Hindlimb muscle (tissue), 1 donor: ENCODE measurements at places on chromosomes 4 and X. TPM values are rescaled to one million over a fixed set of nuclear protein-coding genes. Genes with fewer than 3 reads are reported as not detected.
A peak's percentile ranks its signal among the peaks of the same experiment; 100 is the strongest.

DNA sequence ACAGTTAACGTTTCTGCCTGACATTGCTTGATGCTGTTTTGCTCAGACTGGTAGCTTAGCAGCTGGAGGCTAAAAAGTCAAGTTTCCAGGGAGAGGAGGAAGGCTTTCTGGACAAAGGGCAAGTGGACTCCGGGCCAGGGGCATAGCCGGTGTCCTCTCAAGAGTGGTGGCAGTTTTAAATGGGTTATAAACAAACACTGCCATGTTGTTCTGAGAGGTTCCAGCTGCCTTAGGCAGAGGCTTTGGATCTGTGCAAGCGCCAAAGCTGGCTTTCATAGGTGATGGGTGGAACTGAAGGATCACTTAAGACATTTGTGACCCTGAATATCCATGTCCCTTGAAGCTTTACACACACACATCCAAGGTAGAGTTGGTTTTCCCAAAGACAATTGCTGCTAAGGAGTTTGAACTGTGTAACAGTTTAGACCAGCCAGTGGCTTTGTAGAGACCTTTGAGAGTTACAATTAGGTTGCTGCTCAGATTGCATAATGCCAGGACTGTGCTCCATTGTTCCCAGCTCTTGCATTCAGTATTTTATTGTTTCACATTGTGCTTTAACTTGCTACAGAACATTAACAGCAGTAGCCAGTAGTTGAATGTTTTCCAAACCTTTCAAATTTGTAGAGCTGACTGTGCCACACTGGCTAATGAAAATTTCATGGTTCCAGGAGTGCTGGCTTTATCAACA, 54.1 kb upstream of the AP1S2 start:
- DNase-seq: no peak

- no peak for DNase-seq
Observed at GRCh38 chrX:39519566-39520301, 578.0 kb downstream of the BCOR start.

GRCh38 chr4:74114234-74114633, 15.2 kb upstream of the CXCL2 start:
- DNase-seq: no peak

DNA sequence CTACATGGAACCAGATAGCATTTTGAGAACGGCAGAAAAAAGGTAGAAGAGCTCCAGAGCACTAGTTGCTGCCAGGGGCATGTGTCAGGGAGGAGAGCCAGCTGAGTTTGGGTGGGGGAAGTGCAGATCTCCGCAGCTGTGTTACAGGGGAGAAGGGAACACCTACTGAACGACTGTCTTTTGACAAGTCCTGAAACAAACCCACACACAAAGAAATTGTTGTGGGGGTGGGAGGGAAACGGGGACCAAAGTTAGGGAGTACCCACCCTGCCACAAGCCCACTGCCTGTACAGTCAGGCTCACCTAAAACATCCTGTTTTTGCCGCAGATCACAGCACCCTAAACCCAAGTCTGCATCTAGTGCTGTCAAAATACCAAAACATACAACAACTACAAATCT, 55.5 kb downstream of the LEF1 start:
- no peak for DNase-seq

GRCh38 chrX:119093991-119094735, 21.4 kb downstream of the CT47C1 start:
- no peak for DNase-seq

- DNase-seq: no peak
Observed at GRCh38 chrX:71616672-71617529, 1.4 kb downstream of the CXCR3 start.

DNA sequence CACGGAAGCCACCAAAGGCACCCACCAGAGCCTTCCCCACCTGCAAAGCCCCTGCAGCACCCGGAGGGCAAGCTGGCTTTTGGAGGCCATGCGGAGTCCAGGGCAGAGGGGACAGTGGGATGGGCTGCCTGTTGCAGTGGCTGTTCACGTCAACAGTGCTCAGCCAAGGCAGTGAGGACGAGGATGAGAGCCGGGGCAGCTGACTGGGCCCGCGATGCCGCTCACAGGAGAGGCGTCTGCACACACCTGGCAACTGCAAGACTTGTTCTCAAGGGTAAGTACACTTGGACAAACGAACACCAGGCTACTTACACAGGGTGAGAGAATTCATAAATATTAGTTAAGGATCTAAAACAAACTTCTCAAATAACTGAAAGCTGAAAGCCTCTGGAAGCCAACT, 19.6 kb downstream of the FGFR3 start:
- no peak for DNase-seq

GRCh38 chr4:10496200-10496599, 39.0 kb upstream of the ZNF518B start:
- DNase-seq: no peak

GRCh38 chrX:64394059-64394873, 986 bp downstream of the MTMR8 start:
- DNase-seq: no peak

DNA sequence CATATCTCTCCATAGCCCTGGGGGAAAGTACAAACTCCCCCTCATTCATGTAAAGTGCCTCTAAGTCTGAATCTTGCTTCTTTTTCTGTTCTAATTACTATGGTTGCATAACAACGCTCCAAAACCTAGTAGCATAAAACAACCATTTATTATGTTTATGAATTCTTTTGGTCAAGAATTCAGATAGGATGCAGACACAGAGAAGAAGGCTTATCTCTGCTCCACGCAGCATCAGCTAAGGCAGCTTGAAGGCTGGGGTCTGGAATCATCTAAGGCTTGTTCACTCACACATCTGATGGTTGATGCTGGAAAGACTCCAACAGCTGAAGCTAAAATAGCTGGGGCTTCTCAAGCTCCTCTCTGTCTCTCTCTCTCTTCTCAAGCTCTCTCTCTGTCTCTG, 564.5 kb downstream of the ZNF674 start:
- no peak for DNase-seq

DNA sequence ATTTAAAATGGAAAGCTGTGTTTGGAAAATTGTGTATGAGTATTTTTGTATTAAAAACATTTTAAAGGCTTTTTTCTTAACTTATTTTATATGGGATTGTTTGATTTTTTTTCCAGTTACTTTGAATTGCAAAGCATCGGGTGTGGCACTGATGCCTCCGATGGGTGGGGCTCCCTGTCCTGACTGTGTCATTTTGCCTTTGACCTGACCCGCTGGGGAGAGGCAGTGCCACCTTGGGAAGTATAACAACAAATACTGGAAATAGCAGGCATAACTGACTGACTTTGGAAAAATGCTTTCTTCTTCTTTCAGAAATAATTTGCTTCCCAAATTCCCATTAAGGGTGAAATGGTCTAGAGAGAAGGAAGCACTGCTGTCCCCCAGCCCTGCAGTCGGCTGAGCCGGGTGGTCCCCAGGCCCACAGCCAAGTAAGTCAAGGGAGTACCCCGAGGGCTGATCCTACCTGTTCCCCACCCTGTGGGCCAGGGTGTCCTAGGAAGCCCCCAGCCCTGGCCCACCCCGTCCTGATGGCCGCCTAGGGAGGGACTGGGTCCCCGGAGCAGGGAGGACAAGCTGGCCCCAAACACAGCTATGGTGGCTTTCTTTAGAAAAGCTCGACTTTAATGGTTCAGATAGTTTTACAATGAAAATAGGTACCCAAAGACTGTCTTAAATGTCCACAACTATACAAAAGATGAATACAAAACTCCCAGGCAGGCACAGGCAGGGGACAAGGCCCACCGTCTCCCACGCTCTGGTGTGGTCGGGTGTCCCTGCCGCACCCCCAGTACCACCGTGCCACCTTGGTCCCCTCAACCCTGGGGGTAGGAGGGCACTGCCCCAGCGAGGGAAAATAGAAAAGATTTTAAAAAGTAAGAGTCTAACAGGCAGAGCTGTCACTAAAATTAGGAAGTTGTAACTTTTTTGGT, 26.4 kb downstream of the NELFA start:
- DNase-seq: no peak

- DNase-seq: no peak
Observed at GRCh38 chr4:71456841-71457240, 118.0 kb downstream of the SLC4A4 start.

GRCh38 chr4:26402458-26402857, 81.6 kb downstream of the RBPJ start:
- no peak for DNase-seq

DNA sequence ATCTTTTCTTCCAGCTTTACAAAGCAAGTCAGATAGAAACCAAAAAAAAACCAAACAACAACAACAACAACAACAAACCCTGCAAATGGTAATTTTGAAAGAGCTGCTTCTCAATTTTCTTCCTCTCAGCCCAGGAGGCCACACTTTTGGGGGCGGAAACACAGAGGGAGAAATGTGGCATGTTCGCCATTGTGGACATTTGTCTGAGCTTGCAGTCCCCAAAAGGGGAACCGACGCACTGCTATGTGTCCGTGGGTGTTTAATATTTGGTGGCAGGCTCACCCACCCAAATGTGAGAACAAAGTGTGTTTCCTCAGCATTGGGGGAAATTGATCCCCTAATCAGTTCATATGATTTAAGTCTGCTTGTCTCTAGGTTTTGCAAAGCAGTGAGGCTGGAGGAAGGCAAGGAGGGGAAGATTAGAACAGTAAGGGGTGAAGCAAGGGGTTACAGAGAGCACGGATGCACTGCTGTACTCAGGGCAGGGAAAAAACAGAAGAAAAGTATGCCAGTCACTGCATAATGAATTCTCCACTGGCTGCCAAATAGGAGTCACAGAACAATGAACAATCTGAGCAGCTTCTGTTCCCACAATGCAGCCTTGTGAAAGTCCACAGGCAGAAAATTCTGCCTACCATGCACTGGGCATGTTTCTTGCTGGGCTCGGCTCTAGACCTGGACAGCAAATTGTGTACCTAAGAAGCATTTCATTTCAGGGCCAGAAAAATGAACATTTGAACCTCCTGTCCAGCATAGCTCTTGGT, 74.7 kb upstream of the GPM6B start:
- no peak for DNase-seq

GRCh38 chr4:153684971-153685371, 891 bp downstream of the TLR2 start:
- no peak for DNase-seq

DNA sequence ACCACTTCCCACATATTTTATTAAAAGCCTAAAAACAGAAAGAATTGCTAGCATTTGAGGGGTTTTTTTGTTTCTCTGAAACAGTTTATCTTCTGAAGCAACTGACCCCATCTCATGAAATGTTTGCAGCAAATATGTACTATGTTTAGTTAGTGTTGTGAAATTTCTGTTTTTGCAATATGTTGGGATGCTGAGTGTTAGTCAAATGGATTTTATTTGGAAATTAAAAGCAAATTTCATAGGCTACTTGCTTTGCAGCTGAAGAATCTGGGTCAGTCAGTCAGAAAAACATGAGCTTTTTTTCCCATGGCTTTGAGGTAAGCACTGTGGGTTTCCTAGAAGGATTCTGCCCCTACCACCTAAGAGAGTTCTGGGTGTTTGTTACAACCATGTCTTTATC, 184.9 kb upstream of the DKK2 start:
- no peak for DNase-seq

- DNase-seq: peak; percentile 36
Observed at GRCh38 chrX:2498781-2499302, 1.9 kb downstream of the DHRSX start.

DNA sequence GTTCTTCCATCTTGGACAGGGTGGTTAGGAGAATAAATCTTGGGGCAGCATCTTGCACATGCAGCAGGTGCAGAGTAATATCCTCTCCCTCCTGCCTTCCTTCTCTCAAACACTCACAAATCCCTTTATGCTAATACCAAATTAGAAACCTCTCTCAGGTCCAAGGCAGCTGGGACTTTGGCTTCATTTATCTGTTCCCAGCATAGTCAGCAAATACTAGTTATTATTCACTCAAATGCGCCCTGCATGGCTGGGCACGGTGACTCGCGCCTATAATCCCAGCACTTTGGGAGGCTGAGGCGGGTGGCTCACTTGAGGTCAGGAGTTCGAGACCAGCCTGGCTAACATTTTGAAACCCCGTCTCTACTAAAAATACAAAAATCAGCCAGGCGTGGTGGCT, 156.0 kb upstream of the GALNT7 start:
- DNase-seq: no peak

- no peak for DNase-seq
Observed at GRCh38 chrX:80181079-80181478, 166.5 kb downstream of the TBX22 start.

- no peak for DNase-seq
Observed at GRCh38 chrX:131779741-131780140, 235.9 kb downstream of the OR13H1 start.

DNA sequence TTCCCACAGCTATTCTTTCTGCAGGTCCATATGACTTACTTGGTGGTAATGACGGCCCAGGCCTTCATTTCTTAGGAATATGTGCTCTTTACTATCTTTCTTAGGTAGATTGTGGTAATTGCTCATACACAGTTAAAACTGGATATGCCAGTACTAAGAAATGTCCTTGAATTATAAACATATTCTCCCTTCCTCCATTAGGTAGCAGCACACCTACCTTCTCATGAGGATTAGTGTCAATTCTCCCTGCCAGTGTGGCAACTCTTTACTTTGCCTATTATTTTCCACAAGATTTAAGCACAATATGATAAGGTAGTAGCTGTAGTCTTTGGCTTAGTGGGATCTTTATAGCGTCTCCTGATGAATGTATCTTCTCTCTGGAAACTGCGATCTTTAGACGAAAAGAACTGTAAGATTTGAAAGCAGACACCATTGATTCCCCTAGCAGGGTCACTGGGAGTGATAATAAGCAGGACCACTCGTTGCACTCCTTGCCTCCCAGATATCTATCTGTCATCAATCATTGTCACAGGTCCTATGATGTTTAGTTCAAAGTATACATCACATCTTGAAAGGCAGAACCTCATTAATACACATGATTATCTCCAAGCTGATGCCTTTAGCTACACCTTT, 1240.7 kb downstream of the C4orf33 start:
- no peak for DNase-seq

The FRG2 gene
- not detected for polyA plus RNA-seq

The APBB2 gene
- polyA plus RNA-seq: 42.1 TPM

The MAGEC3 gene
- polyA plus RNA-seq: 0.66 TPM

The HERC6 gene
- polyA plus RNA-seq: 1.7 TPM

The SPATA18 gene
- polyA plus RNA-seq: 1.9 TPM

The SSX1 gene
- not detected for polyA plus RNA-seq

The SYTL4 gene
- 5.8 TPM for polyA plus RNA-seq

The ADH7 gene
- polyA plus RNA-seq: not detected

The TIMM17B gene
- polyA plus RNA-seq: 38.2 TPM

The FATE1 gene
- 3.9 TPM for polyA plus RNA-seq

The FAT1 gene
- polyA plus RNA-seq: 107 TPM

The CFP gene
- polyA plus RNA-seq: 1.2 TPM

The ARMCX5 gene
- polyA plus RNA-seq: 8.2 TPM

The ZNF185 gene
- 6.0 TPM for polyA plus RNA-seq
